ENCODE measurements at places on chromosomes 6 and 20.

DNA sequence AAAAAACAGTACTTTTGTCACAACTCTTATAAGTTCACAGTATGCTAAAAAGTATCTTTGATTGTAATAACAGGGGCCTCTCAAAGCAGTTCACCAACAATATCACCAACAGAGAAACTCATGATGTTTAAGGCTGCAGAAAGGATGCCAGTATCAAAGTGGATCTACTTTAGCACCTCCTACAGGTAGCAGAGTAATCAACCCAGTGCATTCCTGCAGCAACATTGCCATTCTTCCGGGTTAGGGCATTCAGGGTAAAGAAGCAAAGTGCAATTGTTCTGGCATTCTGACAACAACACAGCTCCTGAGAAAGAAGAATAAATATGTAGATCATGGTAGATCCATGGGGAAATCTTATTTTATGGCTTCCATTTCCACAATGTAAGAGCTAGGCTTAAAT, 7.6 kb upstream of the SLC17A4 start:
- no peak for DNase-seq

DNA sequence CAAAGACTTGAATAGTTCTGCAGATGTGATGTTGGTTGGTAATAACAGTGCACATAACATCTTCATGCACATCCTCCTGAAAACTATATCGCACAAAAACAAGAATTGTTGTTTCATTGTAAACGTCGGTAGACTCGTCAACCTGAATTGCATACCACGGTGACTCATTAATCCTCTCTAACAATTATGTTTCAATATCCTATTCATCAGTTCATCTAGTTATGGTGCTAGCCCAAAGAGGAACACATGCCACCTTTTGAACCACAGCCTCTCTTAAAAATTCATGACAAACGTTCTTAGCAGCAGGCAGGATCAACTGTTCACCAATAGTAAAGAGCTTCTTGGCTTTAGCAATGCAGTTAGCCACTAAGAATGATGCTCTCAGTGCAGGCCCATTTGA, 25.0 kb downstream of the CRYBG1 start:
- no peak for DNase-seq

DNA sequence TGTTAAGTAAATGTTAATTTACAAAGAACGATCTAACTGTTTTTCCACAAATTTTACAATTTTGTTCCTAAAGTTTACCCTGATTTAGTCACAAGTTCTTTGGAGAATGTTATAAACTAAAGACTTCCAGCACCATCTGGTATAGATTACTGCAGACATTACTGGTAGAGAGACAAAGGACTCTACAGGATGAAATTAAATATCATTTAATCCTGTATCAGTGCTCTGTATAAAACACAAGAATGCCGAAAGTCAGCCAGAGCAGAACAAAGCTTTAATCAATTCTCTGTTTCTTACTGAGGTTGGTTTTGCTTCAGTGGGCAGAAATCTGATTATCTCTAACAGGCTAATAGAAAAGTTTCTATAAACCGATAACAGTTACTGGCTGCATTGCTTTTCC, 763.6 kb downstream of the TENT5A start:
- DNase-seq = no peak

GRCh38 chr6:88609983-88610382, 353.4 kb downstream of the RNGTT start:
- DNase-seq = no peak

Data from KBM-7 (cell line).